CD8-positive, alpha-beta memory T cell (primary cell): ENCODE measurements at places on chromosomes 11 and 22. TPM values are rescaled to one million over a fixed set of nuclear protein-coding genes. Genes with fewer than 3 reads are reported as not detected.

Gene SCN3B
- total RNA-seq, result not detected

- H3K27me3 ChIP-seq, result no peaks in the 10 kb centered on the region
- no peaks in the 10 kb centered on the region for H3K4me1 ChIP-seq
- H3K4me3 ChIP-seq, result no peak overlapping the region
- no peak for DNase-seq
- H3K27ac ChIP-seq, result no peak overlapping the region
- no peaks in the 10 kb centered on the region for H3K36me3 ChIP-seq
Observed at GRCh38 chr22:49626361-49627216, 201.1 kb downstream of the BRD1 start.

DNA sequence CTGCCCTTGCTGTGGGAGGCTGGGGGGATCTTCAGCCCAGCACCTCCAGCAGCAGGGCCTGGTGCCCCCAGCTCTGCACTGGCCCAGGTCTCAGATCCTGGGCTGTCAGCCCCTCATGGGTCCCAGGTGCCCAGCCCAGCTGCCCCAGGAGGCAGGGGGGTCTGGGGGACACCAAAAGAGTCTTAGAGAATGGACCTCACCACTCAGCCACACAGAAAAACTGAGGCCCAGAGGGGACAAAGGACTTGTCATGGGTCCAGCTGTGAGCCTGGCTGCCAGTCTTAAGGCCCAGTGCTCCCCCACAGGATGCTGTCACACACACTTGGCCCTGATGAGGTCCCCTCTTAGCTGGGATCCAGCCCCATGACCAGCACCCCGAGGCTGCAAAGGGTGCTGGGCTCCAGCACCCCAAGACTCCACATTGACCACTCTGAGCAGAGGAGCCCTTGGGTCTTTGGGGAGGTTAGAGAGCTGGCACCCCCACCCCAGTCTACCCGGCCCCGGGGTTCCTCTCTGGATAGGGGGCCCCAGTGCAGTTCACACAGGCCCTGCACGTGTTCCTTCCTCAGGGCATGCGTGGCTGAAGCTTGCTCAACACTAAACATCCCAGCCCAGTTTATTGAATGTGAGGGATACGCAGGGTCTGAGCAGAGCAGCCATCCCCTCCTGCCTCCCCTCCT is 54.4 kb downstream of the IGLL5 start:
- H3K27ac ChIP-seq, result no peak overlapping the region
- no peak overlapping the region for H3K4me3 ChIP-seq

DNA sequence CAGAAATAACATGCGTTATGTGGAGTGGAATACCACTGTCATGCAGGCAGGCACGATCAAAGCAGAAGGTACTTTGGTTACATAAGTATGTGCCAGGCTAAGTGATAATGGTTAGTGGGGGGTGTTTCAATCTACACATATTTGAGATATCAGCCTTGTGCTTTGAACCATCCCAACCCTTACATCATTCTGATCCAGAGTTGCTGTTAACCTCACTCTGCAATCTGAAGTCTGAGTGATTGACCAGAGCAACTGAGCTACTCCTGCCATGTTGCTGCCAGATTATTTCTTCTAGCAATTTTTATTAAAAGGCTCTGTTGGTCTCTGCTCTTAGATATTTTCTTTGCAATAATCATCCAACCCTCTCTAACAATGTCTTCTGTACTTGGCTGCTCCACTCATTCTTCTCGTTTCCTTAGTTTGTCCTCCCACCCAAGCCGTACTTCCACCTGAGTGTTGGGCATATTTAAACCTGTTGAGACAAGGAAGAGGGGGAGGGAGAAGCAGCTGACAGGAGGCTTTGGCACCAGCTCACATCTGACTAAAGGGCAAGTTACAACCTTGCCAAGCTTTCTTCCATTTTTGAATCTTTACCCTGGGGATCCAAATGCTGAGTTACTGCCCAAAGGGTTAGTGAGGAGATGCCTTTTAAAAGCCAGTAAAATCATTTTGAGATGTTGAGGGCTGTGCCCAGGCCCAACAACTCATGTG is 114.1 kb upstream of the SESN3 start:
- no peaks in the 10 kb centered on the region for H3K4me1 ChIP-seq
- H3K27me3 ChIP-seq, result no peaks in the 10 kb centered on the region
- H3K27ac ChIP-seq, result no peak overlapping the region
- H3K4me3 ChIP-seq, result no peak overlapping the region
- no peaks in the 10 kb centered on the region for H3K36me3 ChIP-seq
